CD4-positive, alpha-beta T cell treated with Interleukin-4 for 4 hours (primary cell): ENCODE measurements at places on chromosomes 7 and 10.

GRCh38 chr7:5266191-5267028, 16.3 kb upstream of the SLC29A4 start:
- DNase-seq: no peak

DNA sequence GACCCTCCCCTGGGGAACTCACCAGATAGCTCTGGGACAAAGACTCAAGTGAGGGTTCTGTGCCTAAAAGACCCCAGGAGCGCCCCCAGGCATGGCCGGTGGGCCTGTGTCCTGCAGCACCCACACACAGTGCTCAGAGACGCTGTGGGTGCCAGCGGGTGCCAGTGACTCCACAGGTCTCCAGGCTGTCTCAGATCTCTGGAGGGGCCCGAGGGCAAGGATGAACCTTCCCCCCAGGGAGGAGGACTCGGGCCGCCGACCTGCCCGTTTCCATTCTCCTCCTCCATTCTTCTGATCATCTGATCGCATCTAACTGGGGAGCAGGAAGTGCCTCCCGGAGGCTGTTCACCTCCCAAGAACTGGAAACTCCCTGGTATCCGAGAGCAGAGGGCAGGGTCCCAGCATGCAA, 980 bp downstream of the ADAM8 start:
- DNase-seq: peak; percentile 42

DNA sequence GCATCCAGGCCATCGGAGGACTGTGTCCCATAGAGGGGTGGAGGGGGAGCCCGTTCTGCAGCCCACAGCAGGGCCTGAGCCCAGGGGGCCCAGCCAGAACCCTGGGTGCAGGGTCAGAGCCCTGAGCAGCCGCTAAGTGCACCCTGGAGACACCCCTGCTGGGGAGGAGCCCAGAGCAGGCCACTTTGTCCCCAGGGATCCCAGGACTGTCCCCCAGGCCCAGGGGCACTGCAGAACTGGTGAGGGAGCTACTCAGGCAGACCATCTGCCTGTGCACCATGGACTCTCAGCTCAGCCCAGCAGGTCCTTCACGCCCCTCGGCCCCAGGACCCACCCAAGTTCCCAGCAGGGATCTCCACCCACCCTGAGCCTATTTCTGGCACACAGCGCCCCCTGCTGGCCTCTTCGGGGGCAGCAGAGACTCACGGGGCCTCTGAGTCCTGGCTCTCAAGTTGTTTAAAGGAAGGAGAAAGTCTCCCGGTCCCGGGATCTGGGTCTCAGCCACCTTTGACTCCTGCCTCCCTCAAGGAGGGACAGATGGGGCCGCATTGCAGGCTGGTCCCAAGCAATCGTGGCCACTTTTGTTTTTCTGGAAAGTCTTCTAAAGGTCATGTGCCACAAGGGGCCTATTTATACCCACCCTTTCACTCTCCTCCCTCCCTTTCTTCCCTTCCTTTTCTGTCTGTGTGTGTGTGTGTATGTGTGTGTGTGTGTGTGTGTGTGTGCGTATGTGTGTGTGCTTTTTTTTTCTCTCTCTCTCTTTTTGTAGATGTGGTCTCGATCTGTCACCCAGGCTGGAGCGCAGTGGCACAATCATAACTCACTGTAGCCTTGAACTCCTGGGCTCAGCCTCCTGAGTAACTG, 90.3 kb downstream of the MYL10 start:
- DNase-seq: peak; percentile 19

DNA sequence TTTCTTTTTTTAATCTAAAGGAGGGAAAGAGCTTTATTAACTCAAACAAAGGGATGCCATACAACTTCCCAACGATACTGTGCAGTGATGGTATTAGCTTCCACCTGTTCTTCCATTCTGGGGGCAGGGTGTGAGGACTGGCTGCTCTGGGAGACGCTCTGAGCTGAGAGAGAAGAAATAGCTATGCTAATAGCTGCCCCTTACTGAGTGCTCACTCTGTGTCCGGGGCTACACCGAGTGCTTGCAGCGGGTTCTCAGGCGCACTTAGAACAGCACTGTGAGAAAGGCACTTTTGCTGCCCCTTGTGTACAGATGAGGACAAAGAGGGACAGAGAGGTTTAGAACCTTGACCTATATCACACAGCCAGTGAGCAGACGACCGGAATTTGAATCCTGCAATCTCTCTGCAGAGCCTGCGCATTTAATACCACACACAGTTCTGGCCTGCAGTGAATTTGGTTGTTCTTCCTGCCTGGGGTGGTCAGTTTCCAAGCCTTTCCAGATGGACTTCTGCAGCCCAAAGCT, 142.2 kb downstream of the PLPP4 start:
- no peak for DNase-seq

GRCh38 chr10:76885816-76886215, 751.8 kb downstream of the KCNMA1 start:
- DNase-seq: no peak

GRCh38 chr7:3266240-3266639, 34.8 kb upstream of the SDK1 start:
- DNase-seq: no peak

- no peak for DNase-seq
These were observed 5.6 kb downstream of the AKR1B15 start for GRCh38 chr7:134554417-134554966.

DNA sequence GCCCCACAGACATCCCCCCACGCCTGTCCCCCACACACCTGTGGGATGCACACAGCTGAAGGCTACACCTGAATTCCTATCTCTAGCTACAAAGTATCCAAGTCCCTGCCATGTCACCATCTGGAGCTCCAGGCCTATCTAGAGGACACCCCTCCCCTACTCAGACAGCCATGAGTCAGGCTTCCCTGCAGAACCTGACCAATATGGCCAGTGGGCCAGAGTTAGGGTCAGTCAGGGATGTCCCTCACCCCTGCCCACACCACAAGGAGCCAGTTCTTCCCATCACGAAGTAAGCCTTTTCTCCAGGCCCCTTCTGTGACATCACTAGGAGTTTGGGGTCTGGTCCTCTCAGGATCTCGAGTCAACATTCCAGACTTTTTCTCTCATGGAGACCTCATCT, 10.6 kb upstream of the SLC18A3 start:
- DNase-seq: no peak

- DNase-seq: no peak
These were observed 6.8 kb upstream of the CDK6 start for GRCh38 chr7:92843034-92843760.
